Mammary epithelial cell (primary cell): ENCODE measurements at places on chromosomes 4 and X. TPM values are rescaled to one million over a fixed set of nuclear protein-coding genes. Genes with fewer than 3 reads are reported as not detected.

MAGEB1 gene
- polyA plus RNA-seq, result not detected

C4orf36 gene
- polyA plus RNA-seq, result 3.0 TPM

LNX1 gene
- 0.57 TPM for polyA plus RNA-seq

SSR4 gene
- polyA plus RNA-seq, result 276 TPM

CENPE gene
- 5.8 TPM for polyA plus RNA-seq

SHOX gene
- polyA plus RNA-seq, result not detected

SSX2B gene
- polyA plus RNA-seq, result not detected

MTMR8 gene
- 0.90 TPM for polyA plus RNA-seq

HDX gene
- polyA plus RNA-seq, result 1.8 TPM

DIPK2B gene
- polyA plus RNA-seq, result not detected
